IMR-90 (cell line): ENCODE measurements at places on chromosomes 3 and 15. TPM values are rescaled to one million over a fixed set of nuclear protein-coding genes. Genes with fewer than 3 reads are reported as not detected.

- DNase-seq = no peak
Measured at GRCh38 chr3:189458528-189458927, 172.7 kb upstream of the TP63 start.

GRCh38 chr3:135905058-135905724 lies 60.3 kb upstream of the PPP2R3A start:
- DNase-seq = peak; percentile 51

GRCh38 chr3:17115186-17115585 lies 230.4 kb downstream of the PLCL2 start:
- DNase-seq = no peak

- DNase-seq = no peak
Measured at GRCh38 chr3:73683706-73684105, 59.0 kb upstream of the PDZRN3 start.

DNA sequence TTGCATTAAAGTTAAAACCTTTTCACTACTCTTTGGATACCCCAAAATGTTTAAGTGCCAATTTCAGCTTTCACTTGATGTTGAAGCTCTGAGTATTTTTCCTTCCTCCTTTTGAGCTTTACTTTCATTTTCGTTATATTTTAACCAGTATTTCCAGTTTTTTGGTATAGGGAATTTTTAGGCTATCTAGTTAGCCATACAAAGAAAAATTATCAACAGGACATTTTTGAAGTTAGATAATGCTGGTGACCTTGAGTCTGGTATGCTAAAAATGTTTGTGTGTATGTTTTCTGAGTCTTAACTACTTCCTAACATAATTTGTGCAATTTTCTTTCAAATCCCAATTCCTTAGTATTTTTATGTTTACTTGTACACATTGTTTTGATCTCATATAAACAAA lies 284.8 kb downstream of the OTOL1 start:
- DNase-seq = no peak

DNA sequence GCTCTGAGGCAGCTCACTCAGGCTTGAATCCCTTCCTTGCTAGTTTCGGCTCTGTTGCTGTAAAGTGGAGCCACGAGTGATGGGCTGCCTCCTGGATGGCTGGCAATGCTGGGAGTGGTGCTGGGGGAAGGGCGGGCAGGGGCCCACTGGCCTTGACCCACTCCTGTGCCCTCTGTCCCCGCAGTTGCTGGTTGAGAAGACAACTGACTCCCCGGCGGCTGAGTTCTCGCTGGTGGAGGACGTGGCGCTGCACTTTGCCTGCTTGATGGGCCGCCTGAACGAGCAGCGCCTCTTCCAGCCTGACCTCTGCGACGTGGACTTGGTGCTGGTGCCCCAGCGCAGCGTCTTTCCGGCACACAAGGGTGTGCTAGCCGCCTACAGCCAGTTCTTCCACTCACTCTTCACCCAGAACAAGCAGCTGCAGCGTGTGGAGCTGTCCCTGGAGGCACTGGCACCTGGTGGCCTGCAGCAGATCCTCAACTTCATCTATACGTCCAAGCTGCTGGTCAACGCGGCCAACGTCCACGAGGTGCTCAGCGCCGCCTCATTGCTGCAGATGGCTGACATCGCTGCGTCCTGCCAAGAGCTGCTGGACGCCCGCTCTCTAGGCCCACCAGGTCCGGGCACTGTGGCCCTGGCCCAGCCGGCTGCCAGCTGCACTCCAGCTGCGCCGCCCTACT lies 4.7 kb downstream of the ZBTB47 start:
- DNase-seq = no peak

GRCh38 chr15:47736143-47736786 lies 19.0 kb downstream of the SEMA6D start:
- DNase-seq = peak; percentile 41

GRCh38 chr3:30231277-30232141 lies 374.9 kb upstream of the TGFBR2 start:
- peak; percentile 46 for DNase-seq

GRCh38 chr15:90729261-90729660 lies 12.1 kb downstream of the BLM start:
- no peak for DNase-seq

- peak; percentile 47 for DNase-seq
Measured at GRCh38 chr3:73484656-73485248, 140.0 kb downstream of the PDZRN3 start.

- no peak for DNase-seq
Measured at GRCh38 chr3:108473711-108474110, 36.7 kb downstream of the MYH15 start.

DNA sequence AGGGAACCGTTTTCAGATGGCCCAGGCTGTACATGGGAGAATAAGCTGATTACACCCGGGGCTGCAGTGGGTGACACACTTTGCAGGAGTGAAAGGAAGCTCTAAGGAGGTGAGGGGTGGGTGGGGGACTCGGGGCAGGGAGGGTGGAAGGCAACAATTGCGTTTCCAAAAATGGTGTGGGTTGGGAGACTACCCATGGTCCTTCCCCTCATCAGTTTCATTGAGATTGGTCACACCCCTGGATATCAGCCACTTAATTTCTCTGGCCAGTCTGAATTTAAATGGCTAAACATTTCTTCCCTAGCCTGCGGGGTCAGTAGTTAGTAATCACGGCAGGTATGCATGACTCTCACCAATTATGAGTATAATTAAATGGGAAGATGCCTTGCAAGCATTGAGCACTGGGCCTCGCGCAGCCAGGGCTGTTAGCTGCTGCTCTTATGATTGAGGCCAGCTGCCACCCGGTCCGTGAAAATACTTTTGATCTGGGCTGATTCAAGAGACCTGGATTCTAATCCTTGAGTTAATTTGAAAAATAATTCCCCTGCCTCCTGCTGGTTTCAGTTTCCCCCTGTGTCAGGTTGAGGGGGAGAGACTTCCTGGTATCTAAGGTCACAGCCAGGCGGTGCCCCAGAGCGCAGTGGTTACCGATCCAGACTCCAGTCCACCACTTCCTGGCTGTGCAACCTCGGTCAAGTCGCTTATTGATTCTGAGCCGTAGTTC lies 23.3 kb downstream of the SLC6A6 start:
- DNase-seq = no peak

DNA sequence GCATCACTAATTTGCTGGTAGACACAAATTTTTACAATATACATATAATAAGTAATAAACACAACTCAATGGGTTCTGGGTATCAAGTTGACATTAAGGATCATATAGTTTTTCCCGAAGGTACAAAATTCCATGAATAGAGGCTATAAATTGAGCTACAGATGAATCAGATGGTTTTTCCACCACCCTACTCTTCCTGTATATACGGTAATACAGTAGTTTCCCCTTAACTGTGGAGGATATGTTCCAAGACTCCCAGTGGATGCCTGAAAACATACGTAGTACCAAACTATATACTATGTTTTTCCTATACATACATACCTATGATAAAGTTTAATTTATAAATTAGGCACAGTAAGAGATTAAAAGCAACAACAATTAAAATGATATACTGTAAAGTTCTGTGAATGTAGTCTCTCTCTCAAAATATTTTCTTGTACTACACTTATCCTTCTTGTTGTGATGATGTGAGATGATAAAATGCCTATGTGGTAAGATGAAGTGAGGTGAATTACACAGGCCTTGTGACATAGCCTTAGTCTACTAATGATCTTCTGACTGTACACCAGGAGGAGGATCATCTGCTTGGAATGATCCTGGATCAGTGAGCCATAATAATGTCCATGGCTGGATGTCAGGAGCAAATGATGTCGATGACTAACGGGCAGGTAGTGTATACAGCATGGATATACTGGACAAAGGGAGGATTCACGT lies 116.7 kb downstream of the NR1I2 start:
- peak; percentile 75 for DNase-seq

- DNase-seq = no peak
Measured at GRCh38 chr15:98759277-98759676, 110.9 kb downstream of the IGF1R start.

DNA sequence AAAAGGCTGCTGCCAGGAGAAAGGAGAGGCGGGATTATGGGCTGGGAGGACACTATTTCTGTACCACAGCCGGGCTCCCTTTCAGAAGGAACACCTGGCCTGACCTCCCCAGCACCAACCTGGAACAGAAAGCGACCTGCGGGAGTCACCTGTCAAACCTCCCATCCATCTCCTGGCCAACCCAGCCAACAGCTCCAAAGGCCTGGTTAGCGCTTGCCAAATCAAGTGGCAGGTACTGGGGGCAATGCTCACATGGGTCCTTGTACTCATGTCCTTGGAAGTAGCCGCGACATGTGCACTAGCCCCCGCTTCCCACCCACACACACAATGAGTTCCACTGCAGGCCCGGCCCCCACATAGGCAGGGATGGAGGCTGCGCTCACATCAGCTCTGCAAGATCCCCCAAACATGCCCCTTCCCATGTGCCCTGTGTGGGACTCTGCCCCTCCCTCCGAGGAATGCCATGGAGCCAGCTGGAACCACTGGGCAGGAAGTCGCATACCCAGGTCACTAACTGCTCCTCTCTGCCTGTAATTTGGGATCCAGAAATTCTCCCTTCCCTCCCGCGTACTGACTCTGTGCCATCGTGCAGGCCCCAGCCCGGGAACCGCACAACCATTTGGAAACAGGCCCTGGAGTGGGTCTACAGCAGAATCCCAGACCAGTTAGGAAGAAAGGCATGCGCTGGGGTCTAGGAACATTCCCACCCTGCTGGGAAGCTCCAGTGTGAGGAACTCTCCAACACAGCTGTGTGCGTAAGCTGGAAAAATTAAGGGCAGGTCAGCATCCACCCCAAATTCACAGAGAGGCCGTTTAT lies 98.9 kb downstream of the LRIG1 start:
- no peak for DNase-seq

GRCh38 chr15:69225355-69226022 lies 65.1 kb downstream of the GLCE start:
- DNase-seq = peak; percentile 67

DNA sequence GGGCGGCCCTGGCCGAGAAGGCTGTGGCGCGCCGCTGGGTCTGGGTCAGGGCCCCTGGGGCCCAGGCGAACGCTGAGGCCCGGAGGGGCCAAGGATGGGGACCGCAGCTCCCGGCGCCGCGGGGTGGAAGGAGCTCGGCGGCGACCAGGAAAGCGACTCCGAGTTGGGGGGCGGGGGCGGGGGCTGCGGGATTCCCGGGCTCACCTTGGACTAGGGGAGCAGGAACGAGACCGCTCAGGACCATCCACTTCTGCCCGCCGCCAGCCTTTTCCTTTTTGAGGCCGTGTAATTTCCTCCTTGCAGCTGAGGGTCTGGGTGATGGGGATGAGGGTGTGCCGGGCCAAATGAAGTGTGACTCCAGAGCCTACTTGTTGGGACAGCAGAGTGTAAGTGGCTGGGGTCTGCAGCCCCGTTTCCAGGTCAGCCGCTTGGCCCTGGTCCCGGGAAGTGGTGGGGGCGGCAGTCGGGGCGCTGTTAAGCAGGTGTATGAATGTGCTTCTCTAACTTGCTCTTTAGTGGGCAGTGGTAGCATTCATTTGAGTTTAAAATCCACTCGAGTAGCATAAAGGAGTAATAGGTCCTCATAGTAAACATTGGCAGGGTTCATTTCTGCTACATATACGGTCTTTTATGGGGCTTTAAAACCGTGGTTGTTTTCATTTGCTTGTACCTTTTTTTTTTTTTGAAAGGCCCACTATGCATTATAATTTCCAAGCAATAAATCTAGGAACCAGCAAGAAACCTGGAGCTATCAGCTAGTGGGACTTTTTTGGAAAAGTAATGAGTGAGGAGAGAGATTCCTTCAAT lies 717 bp downstream of the PXK start:
- no peak for DNase-seq

DNA sequence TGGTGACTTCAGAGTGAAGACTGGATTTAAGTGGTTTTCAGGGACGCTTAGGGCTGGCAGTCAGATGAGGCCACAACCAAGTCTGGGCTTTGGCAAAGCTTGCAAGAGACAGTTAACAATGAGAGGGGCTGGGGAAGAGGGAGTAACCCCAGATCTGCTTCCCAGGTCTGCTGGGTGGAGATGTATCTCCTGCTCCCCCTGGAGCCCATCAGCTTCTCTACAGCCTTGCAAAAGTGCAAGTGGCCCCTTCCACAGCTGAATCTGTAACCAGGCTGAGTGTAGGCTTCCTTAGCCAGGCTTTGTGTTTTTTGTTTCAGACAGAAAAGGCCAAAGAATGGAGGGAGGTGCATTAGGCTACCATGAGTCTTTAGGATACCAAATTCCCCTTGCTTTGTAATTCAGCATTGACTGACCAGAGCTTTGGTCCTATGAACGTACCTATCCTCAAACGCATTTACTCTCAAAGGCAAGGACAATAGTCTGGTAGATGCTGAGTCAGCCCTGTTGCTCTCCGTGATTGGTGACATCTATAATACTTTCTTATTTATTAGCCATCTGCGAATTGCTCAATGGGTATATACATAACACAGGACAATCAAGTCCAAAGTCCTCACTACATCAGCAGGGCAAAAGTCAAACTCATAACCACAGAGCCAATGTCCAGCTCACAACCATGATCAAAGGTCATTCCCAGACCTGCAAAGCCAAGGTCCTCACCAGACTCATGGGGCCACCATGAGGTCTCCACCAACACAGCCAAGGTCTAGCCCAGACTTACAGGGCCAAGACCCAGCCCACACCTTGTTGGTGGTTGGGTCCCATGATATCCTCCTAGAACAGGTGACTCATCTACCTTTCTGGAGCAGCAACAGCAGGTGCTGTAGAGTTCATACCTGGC lies 17.1 kb downstream of the CCDC13 start:
- peak; percentile 35 for DNase-seq

DNA sequence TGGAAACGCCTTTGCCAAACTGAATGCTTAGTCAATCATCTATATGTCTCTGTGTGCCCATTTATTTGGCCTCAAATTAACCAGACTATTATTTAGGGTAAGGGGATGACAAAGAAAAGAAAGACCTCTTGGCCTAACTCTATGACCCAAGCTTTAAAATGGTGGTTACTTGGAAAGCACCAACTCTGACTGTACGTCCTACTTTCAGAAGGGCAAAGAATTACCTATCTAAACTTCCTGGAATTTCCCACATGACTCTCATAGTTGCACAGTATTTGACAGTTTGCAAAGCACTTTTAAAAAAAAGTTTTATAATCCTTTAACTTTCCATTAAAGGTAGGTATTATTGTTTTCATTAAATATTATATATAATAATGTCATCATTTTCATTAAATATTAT lies 6.3 kb upstream of the MTHFS start:
- no peak for DNase-seq

DNA sequence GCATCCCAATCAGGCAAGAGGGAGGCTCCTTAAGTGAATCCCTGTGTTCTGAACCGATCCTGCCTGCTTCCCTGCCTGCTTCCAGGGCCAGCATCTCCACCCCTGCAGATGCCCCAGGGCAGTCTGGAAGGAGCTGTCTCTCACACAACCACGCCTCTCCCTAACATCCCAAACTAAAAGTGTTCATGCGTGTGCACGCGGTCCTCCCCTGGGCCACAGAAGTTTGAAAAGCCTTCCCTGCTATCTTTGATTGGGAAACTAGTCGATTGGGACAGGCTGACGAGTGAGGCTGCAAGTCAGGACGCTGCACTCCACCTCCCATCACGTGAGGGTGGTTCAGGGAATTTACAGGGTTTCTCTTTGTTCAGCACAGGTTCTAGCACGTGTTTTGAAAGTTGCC lies 340.9 kb upstream of the ICE2 start:
- DNase-seq = no peak

FBXL22 gene
- 0.28 and 0.36 TPM in 2 replicates for total RNA-seq

ALPK3 gene
- under 0.01 TPM in 2 replicates for total RNA-seq

ARGFX gene
- total RNA-seq = not detected in 2 replicates

TF gene
- not detected in 2 replicates for total RNA-seq

SYNPR gene
- total RNA-seq = not detected in 2 replicates

SGO1 gene
- 5.2 and 8.1 TPM in 2 replicates for total RNA-seq

ATP13A5 gene
- total RNA-seq = not detected in 2 replicates
